Epithelial cell of esophagus (primary cell): ENCODE measurements at places on chromosomes 5 and 9.

- DNase-seq, result peak; percentile 18
Observed at GRCh38 chr9:91006046-91006445, 204.4 kb downstream of the SYK start.

GRCh38 chr9:77585335-77585786 lies 62.8 kb downstream of the GNA14 start:
- DNase-seq, result no peak

GRCh38 chr9:103707181-103707580 lies 386.9 kb upstream of the SMC2 start:
- DNase-seq, result no peak

DNA sequence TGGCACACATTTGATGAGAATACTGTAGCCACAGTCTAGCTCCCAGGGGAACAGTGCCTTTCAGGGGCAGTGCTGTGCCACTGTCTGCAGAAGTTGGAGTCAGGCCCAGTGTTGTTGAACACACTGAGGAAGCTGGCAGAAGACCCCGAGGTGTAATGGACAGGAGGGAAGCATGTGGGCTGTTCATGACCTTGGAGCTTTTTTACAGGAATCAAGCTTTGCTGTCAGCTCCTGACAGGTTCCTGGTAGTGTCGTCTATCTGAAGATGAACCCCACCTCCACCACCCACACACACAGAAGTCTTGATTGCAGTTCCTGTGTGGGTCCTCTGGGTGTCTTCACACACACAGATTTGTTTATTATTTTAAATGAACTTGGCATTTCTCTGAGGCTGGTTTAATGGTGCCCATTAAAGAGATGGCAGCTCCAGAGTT lies 40.3 kb upstream of the TNFAIP8 start:
- peak; percentile 68 for DNase-seq

DNA sequence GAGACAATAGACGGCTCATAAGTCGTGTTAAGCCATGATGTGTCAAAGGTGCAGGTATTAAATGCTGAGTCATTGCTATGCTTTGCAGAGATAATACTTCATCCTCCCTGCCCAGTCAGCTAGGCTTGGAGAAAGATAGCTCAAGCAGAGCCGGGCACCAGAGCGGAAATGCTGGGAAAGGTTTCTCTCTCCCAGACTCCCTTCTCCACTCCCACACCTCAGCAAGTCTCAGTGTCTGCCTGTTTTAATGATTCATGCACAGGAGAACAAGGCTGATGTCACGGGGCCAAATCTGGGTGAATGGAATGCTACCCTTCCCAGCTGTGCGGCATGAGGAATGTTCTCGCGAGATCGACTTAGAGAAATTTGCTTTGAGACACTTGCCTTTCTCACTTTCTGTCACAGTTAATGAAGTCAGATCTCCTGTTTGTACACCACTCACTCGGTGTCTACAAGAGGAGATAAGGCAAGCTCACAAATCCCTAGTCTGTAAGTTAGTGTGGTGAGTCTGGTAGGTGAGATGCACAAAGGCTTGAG lies 204.4 kb downstream of the EFNA5 start:
- DNase-seq, result peak; percentile 99

DNA sequence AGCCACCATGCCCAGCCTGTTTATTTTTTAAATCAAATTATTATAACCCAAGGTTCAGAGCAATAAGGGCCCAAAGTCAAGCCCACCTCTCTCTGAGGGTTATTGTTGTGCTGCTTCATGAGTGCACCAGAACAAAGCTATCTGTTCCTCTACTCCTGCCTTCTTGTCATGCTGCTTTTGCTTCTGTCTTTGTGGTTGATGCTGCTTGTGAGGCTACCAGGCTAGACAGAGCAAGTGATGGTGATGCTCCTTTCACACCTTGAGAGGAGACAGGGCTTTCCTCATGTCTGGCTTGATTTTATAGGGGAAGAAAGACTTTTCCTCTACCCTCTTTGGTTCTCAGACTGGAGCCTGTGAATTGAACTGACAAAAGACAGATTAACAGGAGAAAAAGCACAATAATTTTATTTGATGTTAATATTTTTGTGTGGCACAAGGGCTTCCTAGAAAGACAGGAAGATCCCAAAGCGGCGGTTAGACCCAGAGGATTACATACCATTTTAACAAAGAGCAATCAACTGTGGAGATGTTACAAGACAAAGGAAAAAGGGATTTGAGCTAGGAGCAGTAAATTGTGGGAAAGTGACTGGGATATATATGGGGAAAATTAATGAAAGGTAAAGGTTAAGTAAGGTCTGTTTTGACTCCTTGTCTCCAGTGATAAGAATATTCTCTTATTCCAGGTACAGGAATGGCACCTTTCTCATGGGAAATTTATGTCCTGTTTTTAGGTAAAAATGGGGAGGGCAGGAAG lies 4.4 kb upstream of the CD180 start:
- no peak for DNase-seq

- peak; percentile 47 for DNase-seq
Observed at GRCh38 chr9:135884328-135885035, 22.9 kb downstream of the CAMSAP1 start.

DNA sequence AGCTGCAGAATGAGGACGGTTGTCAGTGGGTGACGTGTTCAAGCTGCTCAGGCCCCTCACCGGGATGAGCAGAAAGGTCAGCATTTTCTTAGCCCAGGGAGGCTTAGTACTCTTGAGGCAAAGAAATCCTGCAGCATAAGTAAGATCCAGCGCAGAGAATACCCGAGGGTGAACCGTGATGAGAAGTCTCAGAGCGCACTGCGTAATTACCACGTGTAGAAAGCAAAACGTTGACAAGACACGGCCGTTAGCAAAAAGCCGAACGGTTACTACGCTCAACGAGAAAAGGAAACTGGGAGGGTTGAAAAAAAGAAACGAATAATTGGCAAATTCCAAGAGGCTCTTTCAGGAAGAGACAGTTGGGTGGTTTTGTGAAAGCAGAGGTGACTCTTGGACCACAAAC lies 104.0 kb downstream of the COL23A1 start:
- DNase-seq, result no peak

DNA sequence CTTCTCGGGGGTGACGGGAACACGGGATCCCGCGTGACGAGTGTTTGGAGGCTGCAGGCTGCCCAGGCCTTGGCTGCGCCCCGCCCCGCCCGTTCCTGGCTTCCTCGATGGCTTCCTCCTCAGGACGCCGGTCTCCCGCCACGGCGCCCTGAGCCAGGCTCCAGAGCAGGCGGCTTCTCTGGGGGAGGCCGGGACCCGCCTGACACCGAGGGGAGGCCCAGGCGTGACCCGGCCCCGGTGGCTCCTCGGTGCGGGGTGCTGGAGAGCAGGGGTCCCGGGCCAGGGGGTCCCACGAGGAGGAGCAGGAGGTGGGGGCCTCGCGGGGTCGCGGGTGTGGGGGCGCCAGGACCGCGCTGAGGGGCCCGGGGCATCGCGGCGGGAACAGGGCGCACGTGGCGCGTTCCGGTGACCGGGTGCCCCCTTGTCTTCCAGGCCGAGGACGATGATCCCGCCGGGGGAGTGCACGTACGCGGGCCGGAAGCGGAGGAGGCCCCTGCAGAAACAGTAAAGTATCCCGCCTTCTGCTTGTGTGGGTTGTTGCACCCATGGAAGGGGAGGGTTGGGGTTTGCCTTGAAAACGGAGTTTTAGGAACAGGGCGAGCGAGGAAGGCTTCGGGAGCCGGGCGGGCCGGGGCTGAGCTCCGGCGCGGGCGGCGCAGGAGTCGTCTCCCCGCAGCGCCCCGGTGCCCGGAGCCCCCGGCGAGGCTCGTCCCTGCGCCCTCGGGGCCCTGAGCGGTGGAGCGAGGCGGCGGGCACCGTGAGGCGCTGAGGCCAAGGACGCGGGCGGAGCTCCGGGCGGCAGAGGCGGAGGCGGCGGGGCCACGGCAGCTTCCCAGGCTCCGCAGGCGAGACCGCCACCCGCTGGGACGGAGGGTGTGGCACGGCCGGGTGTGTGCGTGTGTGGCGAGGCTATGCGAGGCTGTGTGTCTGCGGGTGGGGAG lies 22.2 kb downstream of the AHRR start:
- peak; percentile 47 for DNase-seq

DNA sequence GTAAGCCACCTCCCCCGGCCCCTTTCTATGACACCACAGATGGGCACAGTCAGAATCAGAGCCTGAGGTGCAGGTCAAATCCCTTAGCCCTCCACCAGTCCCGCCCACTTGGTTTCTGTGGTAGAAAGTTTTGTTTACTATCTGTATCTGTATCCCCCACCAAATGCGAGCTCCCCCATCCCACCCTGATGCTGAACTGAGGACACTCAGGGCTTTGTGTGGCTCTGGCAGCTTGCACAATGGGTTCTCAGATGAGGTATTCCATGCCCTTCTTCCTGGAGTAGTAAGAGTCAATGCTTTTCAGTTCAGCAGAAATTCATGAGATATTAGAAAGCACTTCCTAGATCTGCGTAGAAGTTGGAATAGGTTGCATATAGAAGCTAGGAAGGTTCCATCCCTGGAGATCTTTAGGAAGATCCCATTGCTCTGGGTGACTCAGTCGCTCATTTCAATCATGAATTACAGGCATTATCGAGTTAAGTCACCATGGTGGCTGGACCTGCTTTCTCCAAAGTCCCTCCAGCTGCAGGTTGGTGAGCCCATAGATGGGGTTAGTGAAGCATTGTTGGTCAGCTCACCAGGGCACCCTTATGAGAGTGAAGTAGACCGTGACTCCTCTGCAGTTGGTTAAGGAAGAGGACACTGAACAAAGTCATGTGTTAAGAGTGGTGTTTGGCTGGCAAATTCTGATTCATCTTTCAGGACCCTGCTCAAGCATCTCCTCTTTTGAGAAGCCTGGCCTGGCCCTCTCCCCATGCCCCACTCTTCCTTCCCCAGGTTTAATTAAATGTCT lies 10.6 kb upstream of the KCNIP1 start:
- no peak for DNase-seq
